ENCODE measurements at places on chromosomes 4 and X.

DNA sequence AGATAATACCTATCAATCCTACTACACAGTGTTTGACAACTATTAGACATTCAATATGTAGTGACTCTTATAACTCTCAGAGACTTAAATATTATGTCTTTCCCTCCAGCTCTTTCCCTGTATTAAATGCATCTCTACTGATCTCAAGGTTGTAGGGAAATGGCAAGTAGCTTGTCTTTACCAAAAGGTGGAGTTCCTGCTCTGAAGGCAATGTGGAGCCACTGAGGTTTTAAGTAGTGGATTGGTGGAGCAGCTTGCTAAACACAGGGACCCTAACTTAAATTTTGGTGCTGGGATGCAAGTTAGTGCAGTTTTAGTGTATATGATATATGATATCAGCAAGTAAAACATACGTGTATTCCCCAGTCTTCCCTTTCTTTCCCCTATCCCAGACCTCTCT lies 13.1 kb downstream of the FNIP2 start:
- no peak for DNase-seq

- DNase-seq = no peak
Observed at GRCh38 chr4:168409089-168409801, 71.0 kb downstream of the DDX60L start.

- DNase-seq = no peak
Observed at GRCh38 chr4:80322716-80323115, 12.8 kb upstream of the CFAP299 start.

DNA sequence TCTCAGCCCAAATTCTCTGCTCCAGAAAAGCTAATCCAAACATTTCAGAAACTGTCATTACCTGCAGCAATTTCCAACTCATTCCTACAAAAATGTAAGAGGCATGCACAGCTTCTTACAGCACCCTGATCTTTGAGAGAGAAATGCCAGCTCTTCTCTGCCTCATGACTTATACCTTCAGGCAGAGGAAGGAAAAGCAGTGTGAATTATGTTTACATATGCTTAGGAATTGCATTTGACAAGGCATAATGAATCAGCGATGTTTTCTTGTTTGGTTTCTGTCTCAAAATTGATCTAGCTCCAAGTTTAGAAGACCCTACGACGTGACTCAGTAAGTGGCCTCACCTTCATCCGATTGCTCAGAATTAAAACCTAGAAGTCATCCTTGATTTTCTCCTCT lies 21.8 kb upstream of the AGA start:
- DNase-seq = no peak

- DNase-seq = no peak
Observed at GRCh38 chr4:11487139-11487538, 58.4 kb upstream of the HS3ST1 start.

- no peak for DNase-seq
Observed at GRCh38 chrX:103304705-103305104, 6.1 kb downstream of the BEX2 start.

GRCh38 chr4:27787195-27787594 lies 926.6 kb downstream of the STIM2 start:
- no peak for DNase-seq

DNA sequence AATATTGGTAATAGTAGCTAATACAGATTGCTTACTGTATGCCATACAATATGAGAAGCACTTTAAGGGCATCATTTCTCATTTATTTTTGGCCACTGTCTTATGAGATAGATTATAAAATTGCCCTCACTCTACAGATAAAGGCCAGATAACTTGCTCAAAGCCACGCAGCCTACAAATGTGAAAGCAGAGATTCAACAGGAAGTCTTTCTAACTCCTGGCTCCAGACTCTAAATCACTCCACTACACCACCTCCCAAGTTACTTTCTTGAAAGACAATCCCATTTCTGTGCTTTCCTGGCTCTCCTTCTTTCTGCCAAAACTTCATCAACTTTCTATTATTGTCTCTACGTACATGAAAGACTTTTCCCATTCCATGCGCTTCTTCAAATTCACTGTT lies 194.7 kb downstream of the FBXO8 start:
- DNase-seq = no peak

GRCh38 chrX:124938715-124939114 lies 381.0 kb upstream of the TEX13C start:
- no peak for DNase-seq

DNA sequence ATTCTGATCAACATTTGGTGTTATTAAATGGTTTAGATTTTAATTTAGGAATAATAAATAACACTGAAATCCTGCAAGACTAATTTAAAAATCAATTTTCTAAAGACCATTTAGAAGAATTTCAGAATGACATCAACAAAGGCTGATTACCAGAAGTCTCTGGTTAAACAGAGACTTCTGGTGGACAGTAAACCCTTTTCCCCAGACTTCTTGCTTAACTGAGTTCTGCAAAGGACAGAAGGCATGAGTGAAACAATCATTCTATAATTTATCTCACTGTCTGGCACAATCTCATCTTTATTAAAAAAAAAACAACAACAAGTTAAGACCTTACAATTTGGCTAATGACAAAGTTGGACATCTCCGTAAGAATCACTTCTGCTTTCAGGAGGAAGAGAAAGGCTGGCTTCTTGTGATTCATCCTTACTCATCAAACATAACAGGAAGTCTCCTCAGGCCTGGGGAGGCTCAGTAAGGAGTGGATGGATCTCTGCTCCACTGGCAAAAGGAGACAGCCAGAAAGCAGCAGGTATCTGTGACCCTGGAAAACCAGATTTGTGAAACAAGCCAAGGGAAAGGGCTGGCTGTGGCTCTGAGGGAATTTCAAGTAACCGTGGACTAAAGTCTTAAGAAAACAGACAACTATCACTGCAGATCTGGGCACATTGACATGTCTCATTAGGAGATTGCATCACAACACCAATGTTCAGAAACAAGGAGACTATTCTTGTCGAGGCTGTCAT lies 908 bp upstream of the TLR6 start:
- peak; percentile 52 for DNase-seq

GRCh38 chr4:66736606-66737005 lies 808.7 kb downstream of the CENPC start:
- no peak for DNase-seq

DNA sequence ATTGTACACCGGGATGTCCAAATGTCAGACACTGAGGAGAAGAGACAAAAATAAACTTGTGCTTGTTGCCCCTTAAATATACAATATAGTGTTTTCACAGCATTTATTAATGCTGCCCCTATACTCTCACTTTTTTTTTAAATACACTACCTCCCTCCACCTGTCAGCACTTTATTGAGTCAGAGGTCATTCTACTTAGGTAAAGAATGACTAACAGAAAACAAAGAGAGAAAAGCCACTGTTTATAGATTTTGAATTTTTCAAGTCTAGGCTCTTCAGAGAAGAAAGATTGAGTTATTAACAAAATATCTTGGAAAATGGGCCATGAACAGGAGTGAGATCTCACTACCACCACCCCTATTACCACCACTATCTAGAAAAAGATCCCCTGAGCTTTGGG lies 58.1 kb downstream of the NIPAL1 start:
- no peak for DNase-seq

GRCh38 chr4:81348778-81349094 lies 123.0 kb downstream of the RASGEF1B start:
- DNase-seq = no peak

DNA sequence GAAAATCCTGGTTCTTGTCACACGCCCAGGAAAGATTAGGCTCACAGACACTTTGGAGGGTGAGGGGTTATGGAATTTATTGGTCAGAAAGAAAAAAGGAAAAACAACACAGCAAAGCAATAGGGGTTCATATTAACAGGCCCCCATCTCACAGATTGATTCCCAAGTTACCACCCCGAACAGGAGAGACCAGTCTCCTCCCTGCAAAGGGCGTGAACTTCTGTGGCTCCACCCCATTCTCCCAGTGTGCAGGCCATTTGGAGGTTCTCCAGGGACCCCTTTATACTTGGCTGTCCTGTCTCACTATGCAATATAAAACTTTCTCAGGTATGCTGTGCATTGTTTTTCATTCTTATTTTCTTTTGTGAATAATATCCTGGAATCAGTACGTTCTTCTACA lies 7.4 kb downstream of the FGF2 start:
- DNase-seq = no peak

DNA sequence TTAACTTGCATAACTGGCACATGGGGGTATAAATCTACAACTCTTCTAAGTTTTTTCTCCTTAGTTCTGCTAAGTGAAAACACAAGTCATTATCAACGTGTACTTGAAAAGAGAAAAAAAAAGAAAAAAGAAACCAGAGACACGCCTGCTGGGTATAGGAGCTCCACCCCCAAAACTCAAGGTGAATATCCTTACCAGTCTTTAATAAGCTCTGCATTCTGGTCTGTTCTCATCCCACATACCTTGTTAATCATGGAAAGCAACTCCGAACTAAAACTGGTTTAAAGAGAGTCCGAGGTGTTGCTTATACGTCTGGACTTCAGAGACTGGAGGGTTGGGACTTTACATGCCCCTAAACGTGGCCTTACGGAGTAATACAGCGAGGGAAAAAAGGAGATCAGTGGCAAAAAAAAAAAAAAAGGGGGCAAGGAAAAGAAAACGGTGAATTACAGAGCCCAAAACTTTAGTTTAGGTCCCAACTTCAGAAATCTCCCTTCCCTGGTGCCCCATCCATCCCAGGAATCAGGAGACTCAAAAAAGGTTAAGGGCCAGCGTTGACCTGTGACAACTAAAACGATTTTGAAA lies 1.0 kb downstream of the PGRMC2 start:
- DNase-seq = peak; percentile 33

- DNase-seq = no peak
Observed at GRCh38 chr4:185722029-185722316, 90.0 kb downstream of the SORBS2 start.

GRCh38 chr4:112329672-112330375 lies 32.7 kb downstream of the ALPK1 start:
- no peak for DNase-seq

DNA sequence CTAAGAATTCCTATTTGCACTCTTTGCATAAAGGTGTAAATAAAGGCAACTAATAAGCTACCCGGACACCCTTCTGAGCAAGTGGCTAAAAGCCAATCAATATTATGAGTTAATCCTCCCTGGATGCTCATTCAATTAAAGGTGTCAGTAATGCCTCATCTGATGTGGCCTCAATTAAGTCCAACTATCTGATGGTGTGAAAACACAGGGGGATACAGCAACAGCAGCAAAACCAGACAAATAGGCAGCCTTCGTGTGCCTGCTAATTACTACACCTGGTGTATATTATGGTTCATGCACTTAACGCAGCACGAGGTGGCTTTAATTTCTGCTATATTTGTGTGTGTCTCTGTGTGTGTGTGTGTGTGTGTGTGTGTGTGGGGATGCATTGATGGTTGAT lies 244.4 kb downstream of the DCLK2 start:
- DNase-seq = no peak

- DNase-seq = no peak
Observed at GRCh38 chrX:43817444-43817843, 64.8 kb downstream of the MAOB start.

DNA sequence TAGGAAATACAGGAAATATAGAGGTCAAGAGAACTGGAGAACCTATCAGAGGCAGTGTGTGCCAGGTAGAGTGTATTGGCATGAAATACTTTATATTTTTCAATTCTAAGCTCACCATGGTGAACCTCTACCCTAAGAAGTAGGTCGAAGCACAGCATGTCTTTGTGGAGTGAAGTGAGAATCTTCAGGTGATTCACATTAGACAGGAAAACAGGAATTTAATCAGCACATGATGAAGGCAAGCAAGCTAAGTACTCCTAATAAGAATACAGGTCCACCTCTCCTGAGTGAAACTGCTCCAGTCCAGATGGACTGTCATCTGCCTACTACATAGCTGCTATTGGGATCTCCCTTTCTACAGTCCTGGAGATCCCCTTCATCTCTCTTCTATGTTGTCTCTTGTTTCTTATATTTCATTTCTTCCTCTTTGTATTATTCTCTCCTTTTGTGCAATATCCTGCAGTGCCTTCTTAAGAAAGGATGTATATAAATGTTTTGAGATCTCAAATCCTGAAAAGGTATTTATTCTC lies 159.0 kb downstream of the LRBA start:
- no peak for DNase-seq

DNA sequence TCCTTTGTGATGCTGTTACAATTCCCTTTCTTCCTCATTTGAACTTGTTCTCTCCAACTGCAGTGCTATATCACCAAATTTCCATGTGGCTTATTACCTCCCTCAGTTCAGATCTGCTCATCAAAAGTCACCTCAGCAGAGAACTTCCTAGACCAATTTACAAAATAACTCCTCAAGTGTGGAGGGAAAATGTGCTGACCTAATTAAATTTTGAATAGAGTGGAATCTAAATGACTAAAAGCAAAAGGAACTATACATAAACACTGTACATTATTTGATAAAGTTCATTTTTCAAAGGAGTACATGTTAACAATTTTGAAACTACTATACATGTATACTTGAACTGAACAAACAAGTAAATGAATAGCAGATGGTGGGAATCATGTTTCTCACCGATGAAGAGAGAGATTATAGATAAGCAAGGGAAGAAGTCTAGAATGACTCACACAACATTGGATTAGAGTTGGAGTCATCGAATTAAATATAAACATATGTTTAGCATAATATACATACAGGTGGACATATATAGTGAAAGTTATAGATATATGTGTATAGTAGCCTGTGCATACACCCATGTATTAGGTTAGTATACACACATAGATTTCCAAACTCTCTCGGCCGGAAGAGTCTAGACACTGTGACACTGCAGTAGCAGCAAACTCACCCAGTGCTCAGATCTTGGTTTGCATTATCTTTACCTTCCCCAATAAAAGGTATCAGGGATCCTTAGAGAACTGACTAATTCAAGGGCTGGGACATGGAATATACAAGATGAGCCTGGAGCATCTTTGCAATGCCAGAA lies 318.7 kb downstream of the PCDH18 start:
- DNase-seq = no peak

- DNase-seq = no peak
Observed at GRCh38 chr4:153146961-153147360, 57.3 kb upstream of the TRIM2 start.

DNA sequence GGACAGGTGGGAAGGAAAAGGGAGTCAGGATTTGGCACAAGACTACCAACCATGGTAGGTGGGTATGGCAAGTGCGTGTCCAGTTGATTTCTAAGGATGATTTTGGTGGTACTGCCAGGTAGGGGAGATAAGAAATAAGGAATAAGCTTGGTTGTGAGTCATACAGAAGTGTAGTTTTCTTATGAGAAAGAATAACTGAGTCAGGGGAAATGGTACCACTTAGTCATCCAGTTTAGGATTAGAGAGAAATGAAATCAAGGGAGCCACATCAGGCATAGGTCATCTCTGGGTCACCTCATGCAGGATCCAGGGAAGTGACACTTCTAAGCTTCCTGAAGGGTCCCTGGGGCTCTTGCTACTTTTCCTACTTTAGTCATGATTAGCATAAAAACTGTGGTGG lies 107.1 kb upstream of the C1GALT1C1 start:
- no peak for DNase-seq

GRCh38 chrX:8042304-8042703 lies 115.1 kb upstream of the PNPLA4 start:
- DNase-seq = peak; percentile 18

DNA sequence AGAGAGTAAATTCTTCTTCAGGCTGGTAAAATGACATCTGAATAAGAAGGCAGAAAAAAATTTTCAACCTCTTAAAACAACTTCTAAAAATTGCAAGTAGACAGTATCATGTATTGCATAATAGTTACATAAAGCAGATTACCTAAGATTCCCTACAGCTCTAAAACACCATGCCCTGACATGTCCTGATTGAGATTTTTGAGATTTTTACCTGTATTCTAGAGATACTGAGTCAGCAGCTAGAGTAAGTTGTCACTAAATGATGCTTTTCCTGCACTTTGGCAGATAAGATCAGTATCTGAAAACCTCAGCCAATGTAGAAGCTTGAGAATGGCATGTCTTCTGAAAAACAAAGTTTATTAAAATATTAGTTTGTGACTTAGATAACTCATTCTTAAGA lies 713.6 kb downstream of the CCSER1 start:
- DNase-seq = no peak

All from ELF-1 (cell line).